ENCODE measurements at places on chromosomes 1 and 21.

DNA sequence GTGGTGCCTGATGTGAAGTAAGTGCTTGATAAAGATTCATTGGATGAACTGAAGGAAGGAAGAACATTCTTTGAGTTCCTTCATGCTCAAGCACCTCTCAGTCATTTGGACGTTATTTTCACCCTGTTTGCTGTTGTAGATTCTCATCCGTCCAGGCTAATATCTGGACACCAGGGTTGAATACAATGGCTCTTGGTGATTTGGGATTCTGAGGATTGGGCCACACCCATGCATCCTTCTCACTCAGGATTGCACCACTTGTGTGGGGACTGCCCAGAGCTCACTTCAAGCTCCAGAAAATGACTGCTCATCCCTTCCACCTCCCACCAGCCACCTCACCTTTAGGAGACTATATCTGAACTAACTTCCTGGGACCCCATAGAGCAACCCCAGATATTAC lies 117.1 kb upstream of the IPO9 start:
- peak; percentile 55 for DNase-seq
- H3K36me3 ChIP-seq = no peaks in the 10 kb centered on the region
- H3K4me3 ChIP-seq = no peak overlapping the region
- no peak overlapping the region for H3K27ac ChIP-seq
- peaks cover 62% of the 10 kb centered on the region for H3K4me1 ChIP-seq

GRCh38 chr1:228902781-228903433 lies 167.6 kb downstream of the RHOU start:
- DNase-seq = peak; percentile 100
- peaks cover 30% of the 10 kb centered on the region for H3K4me1 ChIP-seq
- H3K36me3 ChIP-seq = peaks cover 6% of the 10 kb centered on the region
- peaks cover 75% of the 10 kb centered on the region for H3K27me3 ChIP-seq
- H3K4me3 ChIP-seq = peak overlapping the region; percentile 57

GRCh38 chr1:208081972-208082371 lies 162.2 kb downstream of the PLXNA2 start:
- peaks cover 58% of the 10 kb centered on the region for H3K36me3 ChIP-seq
- H3K4me1 ChIP-seq = peaks cover 11% of the 10 kb centered on the region
- H3K4me3 ChIP-seq = no peak overlapping the region
- no peaks in the 10 kb centered on the region for H3K27me3 ChIP-seq

GRCh38 chr1:87358219-87358618 lies 29.5 kb downstream of the LMO4 start:
- no peaks in the 10 kb centered on the region for H3K36me3 ChIP-seq
- no peak for DNase-seq
- H3K4me1 ChIP-seq = no peaks in the 10 kb centered on the region

DNA sequence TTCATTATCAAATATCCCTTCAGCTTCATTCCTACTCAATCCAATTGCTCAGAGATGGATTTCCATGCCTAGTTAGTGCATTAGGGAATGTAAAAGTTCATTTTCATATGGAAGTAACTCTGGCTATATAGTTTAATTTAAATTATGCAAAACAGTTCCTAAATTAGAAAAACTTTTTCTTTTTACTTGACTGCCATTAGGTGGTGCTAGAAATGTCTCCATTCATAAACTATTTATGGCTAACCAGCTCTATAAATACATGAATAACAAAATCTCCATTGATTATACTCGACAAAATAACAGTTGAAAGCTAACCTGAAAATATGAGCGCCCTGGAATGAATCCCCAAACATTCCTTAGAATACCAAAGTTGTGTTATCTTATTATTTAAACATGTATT lies 311.4 kb downstream of the USH2A start:
- H3K27ac ChIP-seq = no peak overlapping the region
- H3K27me3 ChIP-seq = peaks cover 94% of the 10 kb centered on the region
- DNase-seq = no peak
- H3K4me3 ChIP-seq = no peak overlapping the region

GRCh38 chr1:234409328-234409727 lies 36.1 kb downstream of the COA6 start:
- no peaks in the 10 kb centered on the region for H3K4me1 ChIP-seq
- DNase-seq = no peak

DNA sequence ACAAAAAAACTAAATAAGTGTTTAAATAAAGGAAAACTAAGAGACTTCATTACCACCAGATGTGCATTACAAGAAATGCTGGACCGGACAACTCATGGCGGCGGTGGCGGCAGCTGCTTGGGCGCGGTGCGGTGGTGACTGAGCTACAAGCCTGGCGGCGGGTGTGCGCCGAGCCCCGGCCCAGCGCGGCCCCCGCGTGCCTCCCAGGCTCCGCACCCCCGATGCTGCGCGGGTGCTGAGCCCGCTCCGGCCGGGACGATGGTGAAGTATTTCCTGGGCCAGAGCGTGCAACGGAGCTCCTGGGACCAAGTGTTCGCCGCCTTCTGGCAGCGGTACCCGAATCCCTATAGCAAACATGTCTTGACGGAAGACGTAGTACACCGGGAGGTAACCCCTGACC lies 52.2 kb upstream of the RCOR3 start:
- DNase-seq = no peak
- H3K27ac ChIP-seq = no peak overlapping the region
- H3K4me1 ChIP-seq = no peaks in the 10 kb centered on the region
- no peaks in the 10 kb centered on the region for H3K36me3 ChIP-seq
- H3K4me3 ChIP-seq = no peak overlapping the region
- H3K27me3 ChIP-seq = no peaks in the 10 kb centered on the region

GRCh38 chr1:179175011-179175841 lies 54.3 kb downstream of the ABL2 start:
- H3K4me3 ChIP-seq = peak overlapping the region; percentile 21
- peaks cover 24% of the 10 kb centered on the region for H3K4me1 ChIP-seq
- DNase-seq = peak; percentile 74

GRCh38 chr1:232655028-232655745 lies 25.3 kb upstream of the SIPA1L2 start:
- H3K36me3 ChIP-seq = no peaks in the 10 kb centered on the region
- no peak overlapping the region for H3K4me3 ChIP-seq
- DNase-seq = no peak
- no peaks in the 10 kb centered on the region for H3K27me3 ChIP-seq

- peaks cover 17% of the 10 kb centered on the region for H3K27me3 ChIP-seq
- no peak for DNase-seq
- H3K4me1 ChIP-seq = peaks cover 19% of the 10 kb centered on the region
- H3K27ac ChIP-seq = no peak overlapping the region
- no peak overlapping the region for H3K4me3 ChIP-seq
Observed at GRCh38 chr1:119779869-119780356, 11.2 kb upstream of the HMGCS2 start.

- H3K27me3 ChIP-seq = no peaks in the 10 kb centered on the region
- H3K4me1 ChIP-seq = peaks cover 54% of the 10 kb centered on the region
- peak overlapping the region; percentile 57 for H3K4me3 ChIP-seq
- peak overlapping the region; percentile 89 for H3K27ac ChIP-seq
- H3K36me3 ChIP-seq = peaks cover 7% of the 10 kb centered on the region
Observed at GRCh38 chr1:206504363-206504713, 3.0 kb upstream of the RASSF5 start.

DNA sequence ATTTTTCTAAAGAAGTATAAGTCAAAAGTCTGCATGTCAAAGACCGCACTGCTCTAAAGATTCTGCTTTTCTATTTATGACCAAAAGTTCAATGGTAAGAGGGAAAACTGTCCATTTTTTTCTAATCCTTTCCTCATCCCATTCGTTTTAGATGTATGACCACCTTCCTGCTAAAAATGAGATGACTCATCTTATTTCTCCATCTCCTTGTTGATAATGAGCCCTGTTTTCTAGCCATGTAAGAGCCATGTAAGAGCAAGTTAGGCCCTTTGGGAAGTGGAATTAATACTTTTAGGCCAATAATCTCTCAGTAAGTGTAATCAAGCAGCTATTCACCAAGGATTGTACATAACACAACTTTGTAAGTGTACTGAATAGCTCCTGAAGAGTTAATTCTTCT lies 475.6 kb upstream of the B3GALT2 start:
- H3K27ac ChIP-seq = no peak overlapping the region
- H3K4me1 ChIP-seq = peaks cover 11% of the 10 kb centered on the region
- H3K36me3 ChIP-seq = no peaks in the 10 kb centered on the region
- no peaks in the 10 kb centered on the region for H3K27me3 ChIP-seq
- DNase-seq = peak; percentile 38
- H3K4me3 ChIP-seq = no peak overlapping the region

DNA sequence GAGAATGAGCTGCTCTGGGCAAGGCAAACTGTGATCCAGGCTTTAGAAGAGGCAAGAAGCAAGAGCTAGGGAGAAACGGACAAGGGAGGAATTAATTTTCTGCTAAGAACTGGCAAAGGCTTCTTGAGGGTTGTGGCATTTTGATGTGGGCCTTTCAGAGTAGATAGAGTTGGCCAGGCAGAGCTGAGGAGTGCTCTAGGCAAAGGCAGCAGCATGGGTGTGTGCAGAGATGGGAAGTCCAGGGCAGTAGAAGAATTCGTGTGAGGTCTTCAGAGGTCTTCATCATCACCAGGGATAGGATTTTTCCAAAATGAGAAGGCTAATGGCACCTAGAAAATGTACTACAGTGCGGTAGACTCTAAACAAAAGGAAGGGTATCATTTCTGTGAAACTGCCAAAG lies 237.8 kb downstream of the LTN1 start:
- H3K36me3 ChIP-seq = no peaks in the 10 kb centered on the region
- peaks cover 8% of the 10 kb centered on the region for H3K4me1 ChIP-seq
- H3K4me3 ChIP-seq = no peak overlapping the region

DNA sequence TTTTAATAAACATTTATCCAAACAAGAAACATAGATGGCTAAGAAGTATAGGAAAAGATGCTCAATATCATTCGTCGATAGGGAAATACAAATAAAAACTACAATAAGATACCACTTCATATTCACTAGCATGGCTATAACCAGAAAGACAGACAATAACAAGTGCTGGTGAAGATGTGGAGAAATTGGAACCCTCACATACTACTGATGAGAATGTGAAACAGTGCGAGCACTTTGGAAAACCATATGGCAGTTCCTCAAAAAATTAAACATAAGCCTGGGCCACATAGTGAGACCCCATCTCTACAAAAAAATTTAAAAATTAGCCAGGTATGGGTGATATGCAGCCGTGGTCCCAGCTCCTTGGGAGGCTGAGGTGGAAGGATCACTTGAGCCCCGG lies 9.1 kb upstream of the TMEM54 start:
- H3K27me3 ChIP-seq = no peaks in the 10 kb centered on the region
- H3K4me1 ChIP-seq = no peaks in the 10 kb centered on the region
- H3K36me3 ChIP-seq = no peaks in the 10 kb centered on the region
- H3K4me3 ChIP-seq = no peak overlapping the region

DNA sequence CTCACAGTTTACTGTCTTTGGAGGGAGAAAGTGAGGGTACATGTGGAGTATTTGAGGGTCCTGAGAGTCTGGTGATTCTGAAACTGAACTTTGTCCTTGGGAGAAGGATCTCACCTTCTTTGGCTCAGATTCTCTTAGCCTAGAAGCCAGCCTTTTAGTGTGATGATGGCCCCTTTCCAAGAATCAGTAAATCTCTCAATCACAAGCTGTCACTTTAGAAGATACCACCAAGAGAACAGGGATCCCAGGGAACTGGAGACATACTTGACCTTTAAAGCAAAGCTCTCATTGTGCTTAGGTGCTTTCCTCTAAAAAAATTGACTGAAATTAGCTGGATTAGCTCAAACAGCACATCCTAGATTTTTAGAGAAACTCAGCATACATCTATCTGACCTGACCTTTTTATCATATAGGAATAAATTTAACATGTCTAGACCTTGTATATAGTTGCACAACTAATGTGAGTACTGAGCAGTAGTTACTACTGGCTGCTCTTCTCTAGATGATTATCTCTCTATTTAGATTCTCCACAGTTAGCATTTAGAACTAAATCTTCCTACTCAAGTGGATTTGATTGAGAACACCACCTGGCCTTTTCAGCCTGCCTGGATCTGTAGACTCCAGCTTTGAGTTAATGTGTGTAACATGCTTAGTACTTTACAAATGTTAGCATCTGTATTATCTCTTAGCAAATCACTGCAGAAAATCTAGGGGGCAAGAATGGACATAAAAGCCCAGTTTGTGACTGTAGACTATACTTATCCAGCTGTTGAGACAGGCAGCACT lies 157.7 kb downstream of the MAST2 start:
- no peaks in the 10 kb centered on the region for H3K27me3 ChIP-seq
- H3K4me3 ChIP-seq = no peak overlapping the region
- H3K27ac ChIP-seq = no peak overlapping the region
- H3K36me3 ChIP-seq = peaks cover 11% of the 10 kb centered on the region
- peaks cover 14% of the 10 kb centered on the region for H3K4me1 ChIP-seq

GRCh38 chr21:33696465-33696864 lies 54.2 kb downstream of the ITSN1 start:
- no peaks in the 10 kb centered on the region for H3K4me1 ChIP-seq
- no peaks in the 10 kb centered on the region for H3K36me3 ChIP-seq
- no peaks in the 10 kb centered on the region for H3K27me3 ChIP-seq
- no peak overlapping the region for H3K4me3 ChIP-seq

DNA sequence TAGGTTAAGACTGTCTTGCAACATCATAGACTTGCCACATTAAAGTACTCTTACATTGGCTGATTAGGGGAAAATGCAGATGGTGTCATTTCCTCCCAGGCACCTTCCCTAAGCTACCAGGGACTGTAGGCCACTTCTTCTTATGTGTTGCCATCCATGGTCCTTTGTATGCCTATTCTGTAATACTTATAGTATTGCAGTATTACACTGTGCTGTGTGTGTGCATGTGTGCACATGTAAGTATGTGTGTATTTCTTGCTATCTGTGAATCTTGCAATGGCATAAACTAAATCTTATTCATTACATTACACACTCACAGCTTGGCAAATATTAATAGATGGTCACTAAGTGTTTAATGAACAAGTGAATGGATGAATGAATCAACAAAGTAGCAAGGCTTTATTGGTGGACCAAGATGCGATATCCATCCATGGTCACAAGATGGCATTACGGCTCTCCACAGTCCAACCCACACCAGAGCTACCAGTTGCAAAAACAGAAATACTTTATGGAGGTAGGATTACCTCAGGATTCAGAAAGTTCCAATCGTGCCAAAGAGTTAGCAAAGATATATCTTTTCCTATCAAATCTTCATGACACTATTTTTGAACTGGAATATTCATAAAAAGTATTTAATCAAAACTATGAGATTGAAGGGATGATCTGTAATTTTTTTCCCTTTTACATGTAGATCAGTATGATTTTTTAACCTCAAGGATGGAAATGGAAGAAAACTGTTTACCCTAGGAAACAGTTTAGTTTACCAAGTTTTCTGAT lies 160.2 kb downstream of the DENND1B start:
- H3K4me1 ChIP-seq = no peaks in the 10 kb centered on the region
- H3K4me3 ChIP-seq = no peak overlapping the region
- DNase-seq = peak; percentile 67
- peaks cover 8% of the 10 kb centered on the region for H3K36me3 ChIP-seq

DNA sequence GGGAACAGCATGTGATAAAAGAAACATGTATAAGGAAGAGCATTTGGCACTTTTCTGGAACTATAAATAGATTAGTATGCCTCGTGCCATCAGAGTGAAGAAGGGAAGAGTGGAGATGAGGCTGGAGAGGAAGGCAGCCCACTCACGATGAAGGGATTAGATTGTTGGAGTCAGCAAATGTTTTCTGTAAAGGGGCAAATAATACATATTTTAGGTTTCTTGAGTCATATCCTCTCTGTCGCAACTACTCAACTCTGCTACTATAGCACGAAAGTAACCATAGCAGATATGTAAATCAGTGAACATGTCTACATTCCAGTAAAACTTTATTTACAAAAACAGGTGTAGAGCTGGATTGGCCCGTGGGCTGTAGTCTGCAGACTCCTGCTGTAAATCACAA lies 147.8 kb downstream of the TENT5C start:
- H3K4me1 ChIP-seq = peaks cover 12% of the 10 kb centered on the region
- H3K36me3 ChIP-seq = no peaks in the 10 kb centered on the region
- no peaks in the 10 kb centered on the region for H3K27me3 ChIP-seq
- peak; percentile 46 for DNase-seq
- H3K4me3 ChIP-seq = no peak overlapping the region

- H3K27me3 ChIP-seq = no peaks in the 10 kb centered on the region
- no peak for DNase-seq
- no peaks in the 10 kb centered on the region for H3K4me1 ChIP-seq
- H3K4me3 ChIP-seq = no peak overlapping the region
Observed at GRCh38 chr21:25314247-25314646, 293.0 kb downstream of the MRPL39 start.

Measured in MCF 10A (cell line).